EH (cell line): ENCODE measurements at places on chromosomes 11 and 22.
A peak's percentile ranks its signal among the peaks of the same experiment; 100 is the strongest.

- DNase-seq: no peak
Observed at GRCh38 chr11:73972187-73972586, 10.5 kb downstream of the UCP2 start.

GRCh38 chr11:107747622-107748021 is 35.8 kb upstream of the SLN start:
- no peak for DNase-seq

GRCh38 chr11:22703040-22703439 is 36.6 kb downstream of the GAS2 start:
- peak; percentile 25 for DNase-seq

- DNase-seq: peak; percentile 79
Observed at GRCh38 chr11:102111011-102111786, 952 bp downstream of the YAP1 start.
